ENCODE measurements at places on chromosomes 1 and 21.

- DNase-seq, result no peak
Observed at GRCh38 chr1:76418531-76418930, 344.0 kb downstream of the ST6GALNAC3 start.

- peak; percentile 1 for DNase-seq
Observed at GRCh38 chr1:109370712-109371340, 26.9 kb downstream of the SORT1 start.

- DNase-seq, result no peak
Observed at GRCh38 chr1:116365857-116366256, 7.2 kb upstream of the ATP1A1 start.

DNA sequence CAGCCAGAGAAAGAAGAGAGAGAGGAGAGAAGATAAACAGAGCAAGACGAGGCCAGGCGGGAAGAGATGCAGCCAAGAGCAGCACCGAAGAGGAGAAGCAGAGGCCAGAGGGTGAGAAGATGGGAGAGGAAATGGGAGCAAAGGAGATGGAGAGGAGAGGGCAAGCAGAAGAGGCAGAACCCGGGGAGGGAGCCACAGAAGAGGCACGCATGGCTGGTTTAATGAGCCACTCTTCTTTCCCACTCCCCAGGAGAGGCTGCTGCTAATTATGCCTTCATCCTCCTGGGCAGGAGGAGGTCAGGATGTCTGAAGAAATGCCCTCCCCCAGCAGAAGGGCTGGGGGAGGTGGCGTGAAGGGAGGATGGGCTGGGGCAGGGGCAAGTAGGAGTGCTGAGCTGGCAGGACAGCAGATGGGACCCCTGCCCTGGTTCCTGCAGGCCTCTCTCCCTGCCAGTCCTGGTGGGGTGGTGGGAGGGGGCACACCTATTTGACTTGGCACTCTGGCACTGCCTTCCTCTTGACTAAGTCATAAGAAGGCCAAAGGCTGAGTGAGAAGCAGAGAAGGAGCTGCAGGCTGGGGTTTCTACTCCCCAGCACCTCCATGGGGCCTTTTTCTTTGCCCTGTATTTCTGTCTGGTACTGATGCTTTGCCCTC, 32.3 kb downstream of the KIRREL1 start:
- no peak for DNase-seq

DNA sequence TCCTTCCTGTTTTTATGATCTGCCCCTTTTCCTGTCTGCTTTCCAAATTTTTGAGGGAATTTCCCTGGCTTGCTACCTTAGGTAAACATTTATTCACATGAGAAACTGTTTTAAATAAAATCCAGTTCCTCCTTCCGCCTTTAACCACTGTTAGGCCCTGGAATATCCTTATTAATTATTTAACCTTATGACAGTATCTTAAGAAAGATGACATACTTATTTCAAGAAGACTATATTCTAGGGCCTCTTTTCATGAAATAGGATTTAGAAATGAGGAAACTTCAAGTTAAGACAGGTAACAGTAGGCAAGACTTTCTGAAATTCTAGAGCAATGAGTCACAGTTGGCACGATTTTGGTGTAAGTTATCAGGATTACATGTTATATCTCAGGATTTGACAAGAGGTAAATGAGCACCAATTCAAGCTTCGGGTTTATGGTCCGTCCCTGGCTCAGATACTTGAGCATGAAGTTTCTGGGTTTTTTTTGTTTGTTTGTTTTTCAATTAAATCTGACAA, 2.0 kb upstream of the TNFSF18 start:
- no peak for DNase-seq

DNA sequence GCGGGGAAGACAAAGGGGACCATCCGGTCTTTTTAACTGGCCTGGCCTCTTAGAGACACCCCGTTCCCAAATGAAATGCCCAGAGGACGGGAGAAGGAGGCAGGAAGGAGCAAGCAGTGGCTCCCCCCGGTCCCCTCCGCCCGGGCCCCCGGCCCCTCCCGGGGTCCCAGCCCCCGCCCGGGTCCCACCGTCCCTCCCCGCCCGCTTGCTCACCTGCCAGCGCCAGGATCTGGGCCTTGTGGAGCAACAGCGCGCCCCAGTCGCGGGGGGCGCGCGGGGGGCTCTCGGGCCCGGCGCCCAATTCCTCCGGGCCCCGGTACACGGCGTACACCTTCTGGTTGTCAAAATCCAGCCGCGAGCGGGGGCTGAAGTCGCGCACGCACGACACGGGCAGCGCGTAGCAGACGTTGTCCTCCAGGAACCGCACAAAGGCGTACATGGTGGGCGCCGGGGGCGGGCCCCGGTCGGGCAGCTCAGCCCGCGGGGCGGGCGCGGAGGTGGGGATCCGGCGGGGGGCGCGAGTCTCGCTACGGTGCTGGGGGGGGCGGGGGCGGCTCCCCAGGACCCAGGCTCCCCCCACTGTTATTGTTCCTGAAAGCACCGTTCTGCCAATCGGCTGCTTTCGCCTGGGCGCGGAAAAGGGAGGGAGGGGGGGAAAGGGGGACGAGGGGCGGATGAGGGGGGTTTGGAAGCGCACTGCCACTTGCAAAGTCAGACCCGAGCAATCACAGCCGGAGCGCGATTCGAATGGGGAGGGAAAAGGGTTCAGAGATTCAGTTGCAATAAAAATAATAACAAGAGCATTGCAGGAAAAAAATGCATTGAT, at the start of gene BEND5:
Gene BEND5, minus strand, starts transcription at position 499 of the 826 bp plus-strand sequence. Its CDS starts 60 bp downstream, at position 439.
- DNase-seq, result peak; percentile 33

DNA sequence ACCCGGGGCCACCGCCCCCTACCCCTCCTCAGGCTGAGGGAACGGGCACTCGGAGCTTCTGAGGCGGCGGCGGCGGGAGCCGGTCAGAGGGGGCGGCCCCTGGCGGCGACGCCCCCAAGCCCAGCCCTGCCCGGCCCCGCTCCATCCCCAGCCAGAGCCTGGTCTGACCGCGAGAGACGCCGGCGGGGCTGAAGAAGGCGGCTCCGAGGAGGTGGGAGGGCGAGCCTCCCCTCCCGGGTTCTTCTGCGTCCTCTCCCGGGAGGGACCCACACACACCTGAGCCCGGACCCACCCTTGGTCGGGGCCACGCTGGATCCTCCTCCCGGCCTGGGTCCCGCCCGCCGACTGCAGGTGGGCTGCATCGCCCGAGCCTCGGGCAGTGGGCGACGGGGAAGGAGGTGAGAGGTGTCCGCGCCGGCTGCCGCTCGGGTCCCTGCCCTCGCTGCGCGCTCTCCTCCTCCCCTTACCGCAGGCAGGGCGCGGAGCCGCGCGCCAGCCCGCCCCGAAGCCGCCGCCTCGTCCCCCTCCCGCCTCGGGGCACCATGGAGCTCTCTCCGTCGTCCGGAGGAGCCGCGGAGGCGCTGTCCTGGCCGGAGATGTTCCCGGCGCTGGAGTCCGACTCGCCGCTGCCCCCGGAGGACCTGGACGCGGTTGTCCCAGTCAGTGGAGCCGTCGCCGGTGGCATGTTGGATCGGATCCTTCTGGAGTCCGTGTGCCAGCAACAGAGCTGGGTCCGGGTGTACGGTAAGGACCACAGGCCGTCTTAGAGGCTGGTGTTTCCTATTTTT, at the start of gene RASAL2:
Gene RASAL2, plus strand, starts transcription at position 154 of the 788 bp plus-strand sequence. Its CDS starts 389 bp downstream, at position 543.
- no peak for DNase-seq

DNA sequence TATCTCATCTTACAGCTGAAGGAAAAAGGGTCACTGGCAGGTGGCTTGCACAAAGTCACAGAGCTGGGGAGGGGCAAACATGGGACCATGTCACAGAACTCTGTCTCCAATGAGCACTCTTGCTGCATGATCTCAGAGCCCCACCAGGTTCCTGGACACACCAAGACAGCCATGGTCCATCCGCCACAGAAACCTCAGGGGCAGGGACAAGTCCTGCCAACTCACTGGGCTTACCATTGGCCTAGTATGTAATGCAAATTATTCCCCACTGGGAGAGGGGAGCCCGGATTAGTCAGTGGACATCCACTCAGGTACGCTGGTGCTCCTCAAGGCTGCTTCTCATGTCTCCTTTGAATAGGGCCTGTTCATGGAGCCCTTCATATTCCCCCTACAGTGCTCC, 14.2 kb downstream of the S100A7A start:
- DNase-seq, result no peak

- no peak for DNase-seq
Observed at GRCh38 chr1:46607345-46608130, 3.5 kb upstream of the MKNK1 start.

DNA sequence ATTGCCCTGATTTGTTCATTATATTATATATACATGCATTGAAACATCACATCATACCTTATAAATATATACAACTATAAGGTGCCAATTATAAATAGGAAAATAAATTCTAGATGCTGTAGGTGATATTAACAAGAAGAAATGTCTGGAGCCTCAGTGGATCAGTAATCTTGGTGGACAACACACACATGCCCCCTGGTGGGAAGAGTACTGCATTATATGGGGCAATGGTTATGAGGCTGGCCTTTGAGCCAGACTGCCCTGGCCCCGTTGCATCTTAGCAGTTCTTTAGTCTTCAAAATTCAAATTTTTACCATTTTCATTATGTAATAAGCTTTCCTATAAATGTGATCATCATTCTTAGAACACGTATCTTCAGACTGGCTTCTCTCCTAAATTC, 335.0 kb upstream of the GREM2 start:
- no peak for DNase-seq

GRCh38 chr1:2481885-2482284, 5.8 kb downstream of the PLCH2 start:
- no peak for DNase-seq

DNA sequence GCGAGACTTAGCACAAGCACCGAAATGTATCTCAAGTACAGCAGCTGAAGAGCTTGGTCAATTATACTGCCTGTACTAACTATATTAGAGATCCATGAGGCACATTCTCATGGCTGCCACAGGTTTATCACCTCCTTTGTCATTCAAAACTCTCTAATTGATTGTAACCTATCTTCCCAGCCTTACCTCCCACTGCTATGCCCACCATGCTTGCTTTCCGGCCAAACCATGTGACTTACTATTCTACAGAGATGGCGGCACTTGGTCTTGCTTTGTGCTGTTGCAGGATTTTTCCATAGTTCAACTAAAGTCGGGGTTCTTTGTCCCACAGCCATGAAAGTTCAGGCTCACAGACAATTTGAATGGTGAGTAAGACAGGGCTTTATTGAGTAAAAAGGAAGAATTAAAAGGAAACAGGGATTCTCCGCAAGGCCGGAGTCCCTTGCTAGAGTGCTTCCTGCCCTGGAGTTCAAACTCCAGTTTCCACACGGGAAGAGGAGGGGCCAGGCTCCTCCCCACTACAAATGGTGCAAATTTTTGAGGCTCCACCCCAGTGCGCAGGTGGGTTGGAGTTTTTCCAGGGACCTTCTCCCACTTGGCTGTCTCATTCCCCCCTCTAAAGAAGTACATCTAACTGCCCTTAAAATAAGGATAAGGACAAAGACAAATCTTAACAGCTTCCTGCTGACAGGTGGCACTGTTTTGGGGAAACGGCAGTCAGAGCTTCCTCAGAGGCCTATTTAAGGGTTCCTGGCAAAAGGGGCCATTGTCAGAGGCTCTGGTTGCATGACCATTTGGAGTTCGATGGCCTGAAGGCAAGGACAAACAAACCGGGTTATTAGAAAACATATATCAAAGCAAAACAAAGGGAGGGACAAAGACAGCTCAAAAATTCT, 28.7 kb downstream of the FMO2 start:
- DNase-seq, result no peak

- no peak for DNase-seq
Observed at GRCh38 chr1:27528818-27529703, 39.1 kb upstream of the WASF2 start.

GRCh38 chr1:79109445-79109844, 102.9 kb upstream of the ADGRL4 start:
- no peak for DNase-seq

DNA sequence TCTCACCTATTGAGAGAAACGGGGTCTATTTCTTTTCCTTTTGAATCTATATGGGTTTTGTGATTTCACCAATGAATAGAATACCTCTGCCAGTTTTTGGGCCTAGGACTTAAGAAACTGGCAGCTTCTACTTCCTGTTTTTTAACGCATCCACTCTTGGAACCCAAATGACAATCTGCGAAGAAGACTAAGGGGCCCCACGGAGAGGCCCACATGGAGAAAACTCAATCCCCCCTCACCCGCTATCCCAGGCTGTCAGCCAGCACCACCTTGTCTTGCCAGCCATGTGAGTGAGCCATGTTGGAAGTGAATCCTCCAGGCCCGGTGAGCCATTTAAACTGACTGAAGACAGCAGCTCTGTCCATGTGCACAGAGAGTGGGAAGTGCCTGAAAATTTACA, 3.6 kb upstream of the HENMT1 start:
- no peak for DNase-seq

GRCh38 chr1:115655306-115655663, 13.5 kb downstream of the VANGL1 start:
- no peak for DNase-seq

DNA sequence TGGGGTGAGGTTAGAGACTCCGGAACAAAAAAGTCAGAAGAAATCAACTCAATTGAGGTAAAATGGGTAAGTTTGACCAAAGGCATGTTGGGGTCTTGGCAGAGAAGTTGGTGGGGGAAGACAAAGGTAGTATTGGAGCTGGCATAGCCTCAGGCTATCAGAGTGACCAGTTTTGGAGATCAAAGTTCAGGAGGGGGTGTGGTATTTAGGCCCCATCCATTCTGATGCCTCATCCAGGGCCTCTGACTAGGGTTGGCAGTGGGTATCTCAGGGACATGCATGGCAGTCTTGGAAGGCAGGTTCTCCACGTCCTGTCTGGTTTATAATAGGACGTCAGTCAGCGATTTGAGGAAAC, 73.2 kb upstream of the TRABD2B start:
- DNase-seq, result no peak

- DNase-seq, result no peak
Observed at GRCh38 chr1:91018006-91018405, 3.8 kb downstream of the ZNF644 start.

DNA sequence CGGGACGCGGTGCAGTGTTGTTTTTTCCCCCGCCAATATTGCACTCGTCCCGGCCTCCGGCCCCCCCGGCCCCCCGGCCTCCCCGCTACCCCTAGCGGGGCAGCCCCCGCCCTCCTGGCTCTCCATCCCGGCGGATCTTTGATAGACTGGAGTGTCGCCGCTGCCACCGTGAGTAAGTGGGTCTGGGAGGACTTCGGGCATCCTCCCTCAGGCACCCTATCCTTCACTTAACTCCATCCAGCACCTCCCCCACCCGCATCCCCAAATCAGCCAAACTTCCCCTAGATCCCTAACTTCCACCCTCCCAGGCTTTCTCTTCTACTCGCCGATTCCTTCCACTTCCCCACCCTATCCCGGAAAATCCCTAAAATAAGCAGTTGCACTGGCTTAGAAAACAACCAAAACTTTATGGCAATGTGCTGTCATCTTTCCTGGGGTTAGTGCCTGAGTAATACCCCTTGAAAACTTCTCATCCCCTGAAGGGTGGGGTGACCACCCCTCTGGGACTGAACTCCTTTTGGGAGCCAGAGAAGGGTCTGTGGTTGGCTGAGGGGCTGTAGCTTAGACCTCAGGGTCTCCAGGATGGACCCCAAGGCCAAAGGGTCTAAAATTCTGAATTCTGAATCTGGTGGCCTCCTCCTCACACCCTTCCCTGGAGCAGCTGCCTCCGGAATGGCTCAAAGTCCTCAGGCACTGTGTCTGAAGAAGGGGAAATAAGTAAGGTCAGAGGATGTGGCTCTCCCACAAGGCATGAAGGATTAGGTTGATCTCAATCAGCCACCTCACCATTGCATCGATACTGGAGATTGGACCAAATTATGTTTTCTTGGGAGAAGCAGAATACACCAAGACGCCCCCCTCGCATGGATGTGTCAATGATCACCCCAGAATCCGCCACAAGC, 12.2 kb downstream of the THBS3 start:
- DNase-seq, result no peak

GRCh38 chr1:31302709-31303441, 6.0 kb downstream of the ZCCHC17 start:
- DNase-seq, result no peak
